Amygdala (tissue), 56 donors: ENCODE measurements at places on chromosomes 5 and 9.

DNA sequence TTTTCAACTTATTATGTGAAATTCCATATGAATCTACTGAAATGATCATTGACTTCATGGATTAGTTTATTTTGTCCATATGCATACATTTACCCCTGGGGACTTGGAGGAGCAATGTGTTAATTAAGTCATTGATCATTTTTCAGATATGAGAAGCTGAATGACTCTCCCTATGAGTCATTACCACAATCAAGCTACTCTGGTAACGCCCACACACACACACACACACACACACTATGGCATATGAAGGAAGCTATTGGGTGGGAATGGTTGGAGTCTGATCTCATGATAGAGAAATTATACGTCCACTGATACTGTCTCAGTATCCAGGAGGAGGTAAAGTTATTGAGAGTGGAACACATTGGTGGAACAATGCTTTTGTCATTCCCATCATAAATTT, 528.9 kb downstream of the AGTPBP1 start:
- no peak for DNase-seq

GRCh38 chr5:579211-579610, 32.9 kb upstream of the CEP72 start:
- no peak for DNase-seq

DNA sequence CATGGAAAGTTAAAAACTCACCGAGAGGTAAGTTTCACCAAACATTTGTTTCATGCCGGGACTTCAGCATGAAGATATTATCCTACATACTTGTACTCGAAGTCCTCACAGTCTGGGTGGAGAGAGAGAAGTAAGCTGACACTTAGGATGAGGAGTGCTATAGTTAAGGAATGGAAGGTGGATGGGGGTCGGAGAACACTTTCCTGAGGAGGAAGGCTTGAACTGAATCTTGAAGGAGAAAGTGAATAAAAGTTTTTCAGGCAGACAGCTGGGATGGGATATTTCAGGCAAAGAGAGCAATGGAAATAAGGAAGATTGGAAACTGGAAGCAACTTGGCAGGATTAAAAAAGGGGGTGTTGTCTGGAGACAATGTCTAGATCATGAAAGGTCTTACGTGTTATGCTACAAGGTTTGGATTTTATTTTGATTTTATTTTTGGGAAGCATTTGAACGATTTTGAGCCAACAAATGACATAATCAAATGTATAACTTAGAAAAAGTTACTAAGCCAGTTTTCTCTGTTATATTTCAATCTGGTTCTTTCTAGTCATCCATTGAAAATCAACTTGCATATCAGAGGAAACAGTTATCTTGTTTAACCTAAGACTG, 167.1 kb downstream of the PAM start:
- no peak for DNase-seq

DNA sequence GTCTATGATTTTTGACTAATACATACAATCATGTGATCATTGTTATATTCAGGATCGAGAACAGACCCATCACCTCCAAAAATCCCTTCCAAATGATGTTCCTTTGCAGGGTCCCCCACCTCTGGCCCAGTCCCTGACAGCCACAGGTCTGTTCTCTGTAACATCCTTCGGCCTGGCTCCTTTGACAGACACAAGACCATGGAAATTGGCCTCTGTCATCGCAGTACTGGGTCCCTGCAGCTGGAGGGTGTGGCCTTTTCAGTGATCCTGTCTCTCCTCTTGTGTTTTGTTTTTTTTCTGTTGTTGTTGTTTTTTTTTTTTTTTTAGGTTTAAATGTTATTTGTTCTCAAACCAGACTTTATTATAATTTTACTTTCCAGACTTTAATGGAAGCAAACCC, 27.4 kb upstream of the ANKRD33B start:
- DNase-seq: no peak

GRCh38 chr5:159780246-159780645, 136.0 kb upstream of the ADRA1B start:
- DNase-seq: no peak

GRCh38 chr9:122355336-122355875, 15.4 kb upstream of the PTGS1 start:
- DNase-seq: no peak
